ENCODE measurements at places on chromosomes 2 and 18.

DNA sequence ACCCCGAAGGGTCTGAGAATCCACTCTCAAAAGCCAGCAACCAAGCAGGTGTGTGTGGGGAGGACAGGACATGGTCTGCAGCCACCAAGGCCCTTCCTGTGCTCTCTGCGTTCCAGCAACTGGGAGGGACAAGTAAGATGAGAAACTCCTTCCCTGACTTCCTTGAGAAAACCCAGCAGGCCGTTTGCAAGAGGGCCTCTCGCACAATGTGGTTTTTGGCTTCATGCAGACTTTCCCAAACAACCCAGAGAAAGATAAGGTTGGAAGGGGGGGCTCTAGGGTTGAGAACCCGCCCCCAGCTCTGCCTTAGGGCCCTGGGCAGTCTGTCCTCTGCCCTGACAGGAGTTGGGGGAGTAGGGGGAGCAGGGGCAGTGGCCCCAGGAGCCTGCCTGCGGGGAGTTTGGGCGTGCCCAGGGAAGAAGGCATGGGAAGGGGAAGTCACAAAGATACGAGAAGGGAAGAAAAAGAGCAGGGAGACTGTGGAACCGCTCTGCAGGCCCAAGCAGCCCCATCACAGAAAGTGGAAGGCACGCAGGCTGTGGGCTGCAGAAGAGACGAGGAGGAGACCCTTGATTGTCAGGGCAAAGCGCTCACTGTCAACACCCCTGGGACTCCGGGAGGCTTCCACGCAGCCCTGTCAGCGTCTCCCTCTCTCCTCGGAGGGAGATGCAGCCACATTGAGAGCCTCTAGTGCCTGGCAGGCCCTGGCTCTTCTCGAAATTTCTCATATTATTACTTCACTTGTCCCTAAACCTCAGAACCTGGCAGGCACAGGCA lies 99.8 kb downstream of the SMAD7 start:
- no peaks in the 10 kb centered on the region for H3K4me1 ChIP-seq
- peaks cover 4% of the 10 kb centered on the region for H3K36me3 ChIP-seq
- no peak overlapping the region for H3K27ac ChIP-seq
- H3K4me3 ChIP-seq = no peak overlapping the region
- DNase-seq = no peak
- H3K27me3 ChIP-seq = no peaks in the 10 kb centered on the region

DNA sequence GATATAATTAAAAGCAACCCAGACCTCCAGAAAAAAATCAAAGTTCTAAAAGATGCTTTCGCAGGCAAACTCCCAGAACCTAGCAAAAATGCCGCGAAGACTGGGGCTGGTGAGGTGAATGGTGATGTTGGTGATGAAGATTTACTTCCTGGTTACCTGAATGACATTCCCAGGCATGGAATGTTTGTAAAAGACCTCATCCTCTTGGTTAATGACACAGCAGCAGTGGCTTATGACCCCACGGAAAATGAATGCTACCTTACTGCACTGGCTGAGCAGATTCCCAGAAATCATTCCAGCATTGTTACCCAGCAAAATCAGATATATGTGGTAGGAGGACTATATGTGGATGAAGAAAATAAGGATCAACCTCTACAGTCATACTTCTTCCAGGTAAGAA lies 994 bp downstream of the KLHL41 start:
- no peak overlapping the region for H3K27ac ChIP-seq
- H3K4me3 ChIP-seq = no peak overlapping the region
- H3K36me3 ChIP-seq = no peaks in the 10 kb centered on the region

DNA sequence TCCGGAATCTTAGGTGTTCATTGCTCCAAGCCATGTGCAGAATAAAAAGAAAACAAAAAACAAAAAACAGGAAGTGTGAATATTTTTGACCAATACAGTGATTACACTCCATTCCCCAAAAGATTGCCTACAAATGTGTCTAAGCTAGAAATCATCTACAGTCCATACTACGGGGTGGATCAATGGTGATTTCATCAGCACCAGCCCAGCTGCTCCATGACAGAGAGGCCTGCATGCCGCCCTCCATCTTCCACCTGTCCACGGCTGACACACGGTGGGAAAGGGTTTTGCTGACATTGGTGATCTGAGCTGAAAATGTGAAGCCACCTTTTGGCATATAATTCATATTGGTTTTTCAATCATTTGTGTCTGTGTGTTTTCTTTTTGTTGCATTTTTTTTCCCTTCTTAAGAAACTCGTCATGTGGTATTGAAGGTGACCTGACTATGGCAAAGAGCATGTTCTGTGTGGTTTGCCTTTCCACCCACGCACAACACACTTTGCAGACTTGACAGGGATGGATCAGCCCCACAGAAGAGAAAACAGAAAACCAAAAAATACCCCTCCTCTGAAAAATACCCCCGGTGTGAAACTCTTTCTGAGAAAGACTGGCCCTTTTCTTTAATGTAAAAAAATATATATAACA lies 533.1 kb downstream of the RNF144A start:
- H3K36me3 ChIP-seq = no peaks in the 10 kb centered on the region
- no peak overlapping the region for H3K27ac ChIP-seq
- no peak overlapping the region for H3K4me3 ChIP-seq
- DNase-seq = no peak
- H3K27me3 ChIP-seq = peaks cover 8% of the 10 kb centered on the region

GRCh38 chr18:13893418-13893760 lies 21.9 kb downstream of the MC2R start:
- no peak overlapping the region for H3K4me3 ChIP-seq
- no peak overlapping the region for H3K27ac ChIP-seq
- no peaks in the 10 kb centered on the region for H3K36me3 ChIP-seq
- peaks cover 9% of the 10 kb centered on the region for H3K4me1 ChIP-seq
- DNase-seq = no peak

DNA sequence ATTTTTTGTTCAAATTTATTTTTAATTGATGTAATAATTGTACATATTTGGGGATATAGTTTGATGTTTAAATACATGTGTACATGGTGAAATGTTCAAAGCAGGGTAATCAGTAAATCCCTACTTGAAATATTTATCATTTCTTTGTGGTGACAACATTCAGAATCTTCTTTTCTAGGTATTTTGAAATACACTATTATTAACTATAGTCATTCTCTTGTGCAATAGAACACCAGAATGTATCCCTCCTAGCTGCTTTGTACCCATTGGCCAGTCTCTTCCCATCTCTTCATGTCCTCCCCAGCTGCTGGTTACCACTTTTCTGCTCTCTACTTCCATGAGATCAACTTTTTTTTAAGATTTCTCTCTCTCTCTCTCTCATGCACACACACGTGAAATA lies 126.5 kb downstream of the ZNF407 start:
- H3K27me3 ChIP-seq = no peaks in the 10 kb centered on the region
- no peak overlapping the region for H3K4me3 ChIP-seq
- no peak for DNase-seq

GRCh38 chr2:26696351-26696816 lies 3.9 kb downstream of the KCNK3 start:
- H3K36me3 ChIP-seq = no peaks in the 10 kb centered on the region
- no peak for DNase-seq
- peaks cover 8% of the 10 kb centered on the region for H3K27me3 ChIP-seq
- H3K4me3 ChIP-seq = no peak overlapping the region

- no peak overlapping the region for H3K27ac ChIP-seq
- H3K36me3 ChIP-seq = no peaks in the 10 kb centered on the region
- no peak overlapping the region for H3K4me3 ChIP-seq
- DNase-seq = no peak
- H3K27me3 ChIP-seq = peaks cover 2% of the 10 kb centered on the region
- H3K4me1 ChIP-seq = no peaks in the 10 kb centered on the region
Measured at GRCh38 chr2:104736026-104736425, 117.9 kb upstream of the POU3F3 start.

- H3K4me1 ChIP-seq = peaks cover 15% of the 10 kb centered on the region
- H3K27ac ChIP-seq = no peak overlapping the region
- H3K4me3 ChIP-seq = no peak overlapping the region
- DNase-seq = no peak
- H3K36me3 ChIP-seq = no peaks in the 10 kb centered on the region
Measured at GRCh38 chr2:177549171-177549570, 156.6 kb downstream of the AGPS start.

GRCh38 chr18:35490894-35491699 lies 6.7 kb downstream of the INO80C start:
- no peak overlapping the region for H3K4me3 ChIP-seq
- no peak overlapping the region for H3K27ac ChIP-seq
- no peak for DNase-seq

DNA sequence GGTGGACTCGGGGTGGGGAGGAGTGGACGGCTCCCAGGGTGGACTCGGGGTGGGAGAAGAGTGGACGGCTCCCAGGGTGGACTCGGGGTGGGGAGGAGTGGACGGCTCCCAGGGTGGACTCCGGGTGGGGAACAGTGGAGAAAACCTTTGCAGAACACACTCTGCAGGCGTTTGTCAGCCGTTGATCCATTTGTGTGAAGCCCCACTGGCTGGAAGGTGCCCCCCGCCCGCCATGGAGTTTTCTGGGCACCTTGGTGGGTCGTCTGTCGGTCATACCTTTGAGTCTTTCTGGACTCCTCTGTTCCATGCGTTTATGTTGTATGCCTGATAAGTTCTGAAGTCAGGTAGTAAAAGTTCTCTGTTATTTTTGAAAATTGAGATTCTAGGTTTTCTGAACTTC lies 12.5 kb downstream of the CTDP1 start:
- H3K36me3 ChIP-seq = peaks cover 1% of the 10 kb centered on the region
- H3K4me1 ChIP-seq = no peaks in the 10 kb centered on the region
- no peak overlapping the region for H3K27ac ChIP-seq
- no peak overlapping the region for H3K4me3 ChIP-seq

- H3K27me3 ChIP-seq = no peaks in the 10 kb centered on the region
- H3K27ac ChIP-seq = no peak overlapping the region
- H3K4me1 ChIP-seq = no peaks in the 10 kb centered on the region
- no peak for DNase-seq
Measured at GRCh38 chr18:46771141-46771540, 14.3 kb upstream of the ST8SIA5 start.

DNA sequence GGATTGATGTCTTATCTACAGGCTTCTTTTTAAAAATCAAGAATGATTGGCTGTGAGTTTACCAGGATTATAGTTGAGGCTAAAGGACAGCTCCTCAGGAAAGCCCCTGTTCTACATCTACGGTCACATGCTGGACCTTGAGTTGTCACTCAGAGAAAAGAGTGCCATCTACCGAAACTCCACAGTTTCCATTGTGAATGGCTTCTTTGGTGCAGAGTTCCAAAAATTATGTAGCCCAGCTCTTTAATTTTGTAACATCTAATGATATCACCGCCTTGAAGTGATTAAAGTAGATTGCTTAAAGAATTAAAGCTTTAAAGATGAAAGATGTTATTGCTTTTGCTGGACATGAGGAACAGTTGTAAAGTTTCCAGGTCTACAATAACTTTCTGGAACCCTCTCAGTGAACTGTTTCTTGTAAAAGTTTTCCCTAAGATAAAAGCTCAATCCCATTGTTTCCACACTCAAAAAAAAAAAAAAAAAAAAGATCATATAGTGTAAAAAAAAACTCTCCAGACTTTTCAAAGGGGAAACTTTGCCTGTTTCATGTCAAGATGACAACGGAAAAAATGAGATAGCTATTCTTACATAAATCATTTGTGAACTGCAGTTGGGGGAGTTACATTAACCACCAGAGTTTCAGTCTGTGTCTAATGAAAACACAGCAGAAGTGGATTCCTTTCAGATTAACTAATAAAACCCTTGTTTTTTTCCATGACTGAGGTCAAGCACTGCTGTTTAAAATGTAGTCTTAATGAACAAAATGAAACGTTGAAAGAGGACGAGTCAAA lies 4.3 kb downstream of the COL3A1 start:
- DNase-seq = peak; percentile 43
- no peaks in the 10 kb centered on the region for H3K27me3 ChIP-seq
- H3K36me3 ChIP-seq = no peaks in the 10 kb centered on the region
- no peaks in the 10 kb centered on the region for H3K4me1 ChIP-seq

GRCh38 chr18:57433934-57434535 lies 1.1 kb upstream of the ONECUT2 start:
- H3K27me3 ChIP-seq = peaks cover 14% of the 10 kb centered on the region
- no peaks in the 10 kb centered on the region for H3K36me3 ChIP-seq
- no peak overlapping the region for H3K27ac ChIP-seq
- no peak for DNase-seq
- H3K4me1 ChIP-seq = peaks cover 36% of the 10 kb centered on the region

DNA sequence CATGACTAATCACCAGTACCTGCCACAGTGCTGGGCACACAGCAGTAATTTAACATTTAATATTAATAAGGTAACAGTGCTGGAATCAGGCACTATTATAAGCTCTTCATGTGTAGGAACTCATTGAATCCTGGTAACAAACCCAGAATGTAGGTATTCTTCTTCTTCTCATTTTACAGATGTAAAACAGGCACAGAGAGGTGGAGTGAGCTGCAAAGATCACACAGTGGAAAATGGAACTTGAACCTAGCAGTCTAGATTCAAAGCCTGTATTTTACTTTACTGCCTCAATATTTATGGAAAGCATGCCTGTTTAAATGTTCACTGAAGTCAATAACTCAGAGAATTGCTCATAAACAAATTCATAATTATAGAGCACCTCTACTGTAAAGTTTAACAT lies 3.7 kb upstream of the VAPA start:
- no peaks in the 10 kb centered on the region for H3K36me3 ChIP-seq
- no peaks in the 10 kb centered on the region for H3K27me3 ChIP-seq
- no peak overlapping the region for H3K27ac ChIP-seq
- no peak overlapping the region for H3K4me3 ChIP-seq
- peaks cover 18% of the 10 kb centered on the region for H3K4me1 ChIP-seq
- DNase-seq = no peak

GRCh38 chr2:236816197-236817170 lies 246.9 kb downstream of the ACKR3 start:
- H3K27me3 ChIP-seq = no peaks in the 10 kb centered on the region
- H3K4me3 ChIP-seq = no peak overlapping the region
- no peaks in the 10 kb centered on the region for H3K4me1 ChIP-seq
- H3K27ac ChIP-seq = no peak overlapping the region
- no peak for DNase-seq

GRCh38 chr2:121004950-121005349 lies 269.3 kb downstream of the GLI2 start:
- H3K4me1 ChIP-seq = no peaks in the 10 kb centered on the region
- no peak overlapping the region for H3K4me3 ChIP-seq
- H3K27me3 ChIP-seq = peaks cover 2% of the 10 kb centered on the region
- DNase-seq = no peak

GRCh38 chr2:88626171-88627054 lies 851 bp downstream of the EIF2AK3 start:
- H3K27me3 ChIP-seq = no peaks in the 10 kb centered on the region
- peak overlapping the region; percentile 85 for H3K27ac ChIP-seq
- H3K36me3 ChIP-seq = no peaks in the 10 kb centered on the region
- peaks cover 50% of the 10 kb centered on the region for H3K4me1 ChIP-seq
- H3K4me3 ChIP-seq = peak overlapping the region; percentile 92
- no peak for DNase-seq

- H3K27ac ChIP-seq = no peak overlapping the region
- H3K4me3 ChIP-seq = no peak overlapping the region
- H3K27me3 ChIP-seq = no peaks in the 10 kb centered on the region
- peak; percentile 36 for DNase-seq
- no peaks in the 10 kb centered on the region for H3K4me1 ChIP-seq
Measured at GRCh38 chr2:8433390-8433789, 248.5 kb upstream of the ID2 start.

- H3K4me3 ChIP-seq = no peak overlapping the region
- no peak overlapping the region for H3K27ac ChIP-seq
- H3K4me1 ChIP-seq = no peaks in the 10 kb centered on the region
- H3K27me3 ChIP-seq = peaks cover 3% of the 10 kb centered on the region
- DNase-seq = no peak
- no peaks in the 10 kb centered on the region for H3K36me3 ChIP-seq
Measured at GRCh38 chr18:74389991-74390390, 67.1 kb downstream of the DIPK1C start.

Data from HepG2 (cell line).